AG04449 (cell line): ENCODE measurements at places on chromosomes 6 and 20.

DNA sequence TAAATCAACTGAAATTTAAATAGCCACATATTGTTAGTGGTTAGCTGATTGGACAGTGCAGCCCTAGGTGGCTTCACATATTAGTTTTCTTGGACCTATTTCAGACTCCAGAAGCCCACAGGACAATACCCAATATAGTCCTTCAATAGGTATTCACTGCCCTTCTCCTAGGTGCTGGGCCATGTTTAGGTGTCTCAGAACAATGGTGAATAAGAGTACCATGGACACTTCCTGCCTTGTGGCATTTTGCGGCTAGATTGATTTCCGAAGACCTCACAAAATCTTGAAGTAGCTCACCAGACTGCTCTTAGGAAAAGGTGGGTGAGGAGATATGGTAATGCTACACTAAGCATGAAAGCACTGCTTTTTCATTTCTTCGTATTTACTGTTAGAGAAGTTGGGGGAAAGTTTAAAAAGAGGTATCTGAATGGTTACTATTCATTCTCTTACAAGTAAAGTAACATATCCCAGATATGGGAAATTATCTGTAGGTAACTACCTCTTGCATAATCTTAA lies 199.3 kb downstream of the GJA10 start:
- DNase-seq, result no peak

DNA sequence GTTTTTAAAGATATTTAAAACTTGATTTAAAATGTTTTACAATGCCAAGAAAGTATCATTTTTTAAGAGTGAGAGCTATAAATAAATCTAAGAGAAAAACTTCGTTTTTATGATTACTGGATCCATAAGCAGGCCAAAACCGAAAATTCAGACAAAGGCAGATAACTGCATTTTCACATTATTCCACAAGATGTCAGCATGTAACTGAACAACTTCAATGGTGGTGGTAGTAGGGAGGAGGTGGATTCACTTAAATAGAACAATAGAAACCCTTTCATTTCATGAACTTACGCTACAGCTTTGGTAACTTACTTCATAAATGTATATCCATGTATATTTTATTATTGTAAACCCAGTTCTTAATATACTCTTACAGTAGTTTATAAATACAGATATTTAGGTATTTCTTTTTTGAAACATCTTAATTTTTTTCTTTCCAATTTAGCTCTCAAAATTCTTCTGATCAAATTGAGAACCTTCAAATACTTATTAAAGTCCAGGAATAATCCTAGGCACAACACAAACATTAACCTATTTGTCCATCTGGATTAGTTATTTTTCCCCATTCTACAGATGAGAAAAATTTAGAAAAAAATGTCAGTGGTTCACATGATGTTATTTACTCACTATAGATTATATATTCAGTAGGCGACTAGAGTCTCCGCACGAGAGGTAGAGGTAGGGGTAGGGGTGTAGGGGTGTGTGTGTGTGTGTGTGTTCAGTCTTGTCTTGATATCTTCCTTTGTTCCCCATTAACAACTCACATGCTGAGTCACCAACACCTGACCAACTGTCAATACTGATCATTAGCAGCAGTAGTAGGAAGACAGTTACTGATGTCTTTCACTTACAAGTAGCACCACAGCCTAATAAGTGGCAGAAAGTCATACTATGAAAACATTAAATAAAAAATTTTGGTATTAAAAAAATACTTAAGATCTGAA lies 111.5 kb downstream of the ARHGAP18 start:
- peak; percentile 16 for DNase-seq

DNA sequence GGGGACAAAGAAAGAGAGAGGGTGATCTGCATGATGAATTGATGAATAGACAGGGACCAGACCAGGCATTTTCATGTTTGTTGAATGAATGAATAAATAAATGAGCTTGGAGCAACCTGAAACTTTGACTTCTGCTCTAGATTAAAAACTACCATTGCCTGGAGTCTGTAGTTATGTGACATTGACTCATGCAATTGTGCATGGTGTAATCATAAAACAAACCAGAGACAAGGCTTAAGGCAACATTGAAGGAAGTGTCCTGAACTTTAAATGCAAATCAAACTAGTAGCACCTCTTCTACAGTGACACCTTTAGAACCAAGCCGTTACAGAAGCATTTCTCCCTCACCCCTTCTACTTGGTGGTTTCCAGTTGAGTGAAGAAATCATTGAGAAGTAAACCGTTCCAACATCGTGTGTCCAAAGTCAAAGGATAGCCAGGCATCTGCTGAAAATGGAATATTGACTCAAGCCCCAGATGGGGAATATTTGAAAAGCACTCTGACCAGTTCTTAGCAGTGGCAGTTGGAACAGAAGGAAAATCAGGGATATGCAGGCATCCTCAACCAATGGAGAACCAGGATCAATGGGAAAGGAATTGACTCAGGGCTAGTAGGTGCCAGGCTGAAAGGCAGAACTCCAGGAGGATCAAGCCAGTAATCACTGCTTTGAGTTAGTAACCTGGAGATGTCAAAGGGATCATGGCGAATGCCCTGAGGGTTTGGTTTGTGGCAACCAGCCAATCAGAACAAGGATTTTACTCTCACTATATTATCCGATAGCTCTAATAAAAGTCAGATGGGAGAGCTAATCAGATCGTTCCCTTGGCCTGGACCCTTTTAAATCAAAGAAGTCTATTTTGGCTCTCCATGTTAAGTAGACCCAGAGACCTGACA lies 171.2 kb upstream of the TSHZ2 start:
- no peak for DNase-seq

- no peak for DNase-seq
These were observed 18.3 kb downstream of the HIVEP2 start for GRCh38 chr6:142926494-142927270.

DNA sequence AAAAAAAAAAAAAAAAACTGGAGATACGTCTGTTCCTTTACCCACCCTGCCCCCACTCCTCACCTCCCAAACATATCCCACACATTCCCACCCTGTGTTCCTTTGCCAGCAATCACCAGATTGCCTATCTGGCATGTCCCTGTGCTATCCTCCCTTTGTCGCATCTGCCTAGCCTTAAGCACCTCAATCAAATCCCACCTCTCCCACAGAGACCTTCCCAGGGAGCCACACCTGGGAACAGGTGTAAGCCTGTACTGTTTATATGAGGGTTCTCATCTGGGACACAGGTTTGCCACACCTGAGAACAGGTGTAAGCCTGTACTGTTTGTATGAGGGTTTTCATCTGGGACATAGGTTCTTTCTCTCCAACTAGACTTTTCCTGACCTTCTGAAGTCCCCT lies 16.7 kb downstream of the WFDC3 start:
- no peak for DNase-seq

DNA sequence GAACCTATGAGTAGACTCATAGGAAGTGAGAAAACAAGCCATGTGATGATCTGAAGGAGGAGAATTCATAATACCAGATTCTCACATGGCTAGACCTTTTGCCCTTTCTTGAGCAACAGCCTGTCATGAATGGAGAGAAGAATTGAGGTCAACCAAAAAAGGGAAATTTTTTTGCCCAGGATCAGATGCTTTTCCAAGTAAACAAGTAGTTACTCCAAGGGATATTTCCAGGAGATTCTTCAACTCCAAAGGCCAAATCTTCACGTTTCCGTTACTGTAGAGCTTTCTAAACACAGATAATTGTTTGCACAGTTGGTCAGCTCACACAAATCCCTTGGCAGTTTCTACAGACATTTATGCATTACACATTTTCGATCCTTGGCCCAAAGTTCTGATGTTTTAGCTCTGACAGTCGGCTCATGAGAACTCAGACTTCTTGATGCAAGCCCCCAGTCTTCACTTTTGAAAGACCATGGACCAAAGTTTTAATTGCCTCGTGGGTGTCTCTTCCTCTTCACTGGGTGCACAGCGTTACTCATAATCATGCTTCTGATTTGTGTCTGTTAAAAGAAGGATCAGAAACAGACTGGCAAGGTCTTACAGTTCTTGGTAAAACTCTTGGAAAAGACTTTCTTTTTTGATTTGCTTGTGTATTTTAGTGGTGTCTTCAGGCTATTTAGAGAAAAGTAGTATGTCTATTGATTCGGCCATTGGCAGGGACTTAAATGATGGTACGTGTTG lies 115.0 kb downstream of the TSHZ2 start:
- no peak for DNase-seq
